Osteocyte (in vitro differentiated cells): ENCODE measurements at places on chromosomes 5 and 9. TPM values are rescaled to one million over a fixed set of nuclear protein-coding genes. Genes with fewer than 3 reads are reported as not detected.

REEP2 gene
- total RNA-seq = 15.4 and 18.3 TPM in 2 replicates

BSPRY gene
- not detected in 2 replicates for total RNA-seq

- DNase-seq = no peak
Observed at GRCh38 chr9:128203707-128204551, 750 bp downstream of the DNM1 start.

HOMER1 gene
- total RNA-seq = 7.2 and 8.5 TPM in 2 replicates

GNA14 gene
- not detected in 2 replicates for total RNA-seq

- no peak for DNase-seq
Observed at GRCh38 chr5:73619606-73620333, 6.2 kb upstream of the ARHGEF28 start.

DNA sequence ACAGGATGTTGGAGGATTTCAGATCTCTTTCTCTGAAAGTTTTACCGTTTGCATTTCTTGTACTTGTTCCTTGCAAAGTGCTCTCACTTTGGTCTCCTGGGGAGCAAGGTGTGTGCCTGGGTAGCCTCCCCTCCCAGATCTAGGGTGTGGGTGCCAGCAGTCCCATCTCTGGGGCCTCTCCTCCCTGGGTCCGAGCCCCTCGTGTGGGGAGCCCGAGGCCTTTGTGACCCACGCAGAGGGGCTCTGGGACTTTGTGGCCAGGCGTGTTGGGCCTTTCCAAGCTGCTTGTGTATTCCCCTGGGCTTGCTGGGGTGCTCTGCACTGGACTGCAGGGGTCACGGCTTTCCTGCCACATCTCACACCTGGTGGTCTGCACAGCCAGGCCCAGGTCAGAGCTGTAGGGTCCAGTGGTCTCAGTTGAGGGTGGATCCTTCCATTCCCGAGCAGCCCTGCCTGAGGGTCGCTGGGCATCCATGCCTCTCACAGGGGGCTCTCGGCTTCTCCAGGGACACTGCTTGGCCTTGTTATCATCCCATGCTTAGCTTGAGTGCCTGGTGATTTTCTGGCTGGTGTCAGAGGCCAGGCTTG, 96.3 kb downstream of the CACNA1B start:
- DNase-seq = peak; percentile 75

OXCT1 gene
- total RNA-seq = 41.0 and 41.9 TPM in 2 replicates

GRCh38 chr5:56279291-56279690, 46.2 kb upstream of the ANKRD55 start:
- no peak for DNase-seq

- DNase-seq = no peak
Observed at GRCh38 chr9:97981846-97982682, 1.1 kb upstream of the ANP32B start.

- DNase-seq = no peak
Observed at GRCh38 chr5:137231540-137231939, 267.6 kb downstream of the SPOCK1 start.

S100Z gene
- total RNA-seq = not detected in 2 replicates

DNA sequence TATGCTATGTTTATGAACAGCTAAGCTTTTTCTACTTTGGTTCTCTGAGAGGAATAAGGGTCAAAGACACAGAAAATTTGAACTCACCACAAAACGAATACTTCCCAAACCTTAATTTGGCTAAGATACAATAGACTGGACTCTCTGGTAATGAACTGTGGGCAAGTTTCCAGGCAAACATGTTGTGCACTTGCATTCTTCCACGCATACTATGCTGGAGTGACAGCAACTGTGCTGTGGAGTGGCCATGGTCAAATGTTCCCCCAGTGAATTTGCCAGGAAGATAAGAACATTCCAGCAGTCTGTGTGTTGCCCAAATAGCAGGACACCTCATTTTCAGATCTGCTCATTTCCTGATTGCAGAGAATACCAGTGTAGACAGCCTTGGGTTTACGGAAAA, 275.3 kb upstream of the IL12B start:
- DNase-seq = no peak

DNA sequence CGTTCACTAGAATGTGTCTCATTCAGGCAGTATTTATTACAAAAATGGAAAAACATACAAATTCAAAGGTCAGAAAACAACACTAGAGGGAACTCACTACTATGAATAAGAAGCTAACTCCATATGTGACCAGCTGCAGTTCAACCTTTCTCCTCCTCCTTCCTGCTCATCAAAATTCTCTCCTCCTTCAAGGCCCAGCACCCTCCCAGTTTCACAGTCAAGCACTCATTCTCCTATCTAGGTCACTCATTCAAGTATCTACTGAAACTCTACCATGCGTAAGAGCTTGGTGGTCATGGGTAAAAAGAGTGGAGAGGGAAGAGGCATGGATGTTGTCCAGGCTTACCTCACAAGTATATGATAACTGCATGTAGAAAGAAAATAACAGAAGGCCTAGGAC, 27.7 kb downstream of the ECPAS start:
- DNase-seq = no peak

- no peak for DNase-seq
Observed at GRCh38 chr9:81824802-81825730, 103.2 kb upstream of the SPATA31D4 start.

DNA sequence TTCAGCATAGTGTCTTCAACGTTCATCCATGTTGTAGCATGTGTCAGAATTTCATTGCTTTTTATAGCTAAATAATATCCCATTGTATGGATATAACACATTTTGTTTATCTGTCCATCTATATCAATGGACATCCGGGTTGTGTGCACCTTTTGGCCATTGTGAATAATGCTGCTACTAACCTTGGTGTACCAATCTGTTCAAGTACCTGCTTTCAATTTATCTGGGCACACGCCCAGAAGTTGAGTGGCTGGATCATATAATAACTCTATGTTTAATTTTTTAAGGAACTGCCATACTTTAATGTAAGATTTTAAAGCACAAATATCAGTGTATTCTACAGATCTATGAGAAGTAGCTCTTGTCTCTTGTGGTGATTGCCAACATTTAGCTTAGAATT, 43.5 kb downstream of the SCAI start:
- no peak for DNase-seq

GRCh38 chr5:129935626-129936025, 31.4 kb downstream of the CHSY3 start:
- DNase-seq = no peak

DNA sequence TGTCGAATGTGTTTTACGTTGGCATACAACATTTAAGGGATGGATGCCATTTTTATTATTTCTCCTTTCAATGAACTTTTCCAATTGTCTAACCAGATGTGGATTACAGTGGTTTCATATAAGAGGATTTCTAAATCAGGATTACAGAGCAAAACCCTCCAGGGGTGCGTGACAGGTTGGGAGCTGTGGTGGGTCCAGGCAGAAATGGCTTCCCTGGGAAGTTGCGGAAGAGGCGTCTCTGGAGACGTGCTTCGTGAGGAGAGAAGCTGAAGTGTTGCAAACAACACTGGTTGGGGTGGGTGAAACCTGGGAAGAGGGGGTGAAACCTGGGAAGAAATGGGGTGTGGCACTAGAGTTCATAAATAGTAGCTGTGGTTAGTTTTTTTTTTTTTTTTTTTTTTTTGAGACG, 4.5 kb upstream of the RPL26L1 start:
- no peak for DNase-seq

ANKRD18A gene
- total RNA-seq = 14.2 and 14.6 TPM in 2 replicates

TCOF1 gene
- 28.6 and 32.5 TPM in 2 replicates for total RNA-seq

- no peak for DNase-seq
Observed at GRCh38 chr5:96742538-96742937, 65.2 kb downstream of the ERAP1 start.

- no peak for DNase-seq
Observed at GRCh38 chr9:116843863-116844620, 156.9 kb downstream of the TRIM32 start.

DNA sequence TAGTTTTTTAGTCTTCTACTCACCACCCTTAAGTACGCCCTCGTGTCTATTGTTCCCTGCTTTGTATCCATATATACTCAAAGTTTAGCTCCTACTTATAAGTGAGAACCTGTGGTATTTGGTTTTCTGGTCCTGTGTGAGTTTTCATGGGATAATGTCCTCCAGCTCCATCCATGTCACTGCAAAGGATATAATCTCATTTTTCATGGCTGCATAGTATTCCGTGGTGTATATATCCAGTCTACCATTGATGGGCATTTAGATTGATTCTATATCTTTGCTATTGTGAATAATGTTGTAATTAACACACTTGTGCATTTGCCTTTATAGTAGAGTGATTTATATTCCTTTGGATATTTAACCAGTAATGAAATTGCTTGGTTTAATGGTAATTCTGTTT, 579.9 kb downstream of the CDH18 start:
- DNase-seq = no peak

FYB1 gene
- not detected in 2 replicates for total RNA-seq

DNA sequence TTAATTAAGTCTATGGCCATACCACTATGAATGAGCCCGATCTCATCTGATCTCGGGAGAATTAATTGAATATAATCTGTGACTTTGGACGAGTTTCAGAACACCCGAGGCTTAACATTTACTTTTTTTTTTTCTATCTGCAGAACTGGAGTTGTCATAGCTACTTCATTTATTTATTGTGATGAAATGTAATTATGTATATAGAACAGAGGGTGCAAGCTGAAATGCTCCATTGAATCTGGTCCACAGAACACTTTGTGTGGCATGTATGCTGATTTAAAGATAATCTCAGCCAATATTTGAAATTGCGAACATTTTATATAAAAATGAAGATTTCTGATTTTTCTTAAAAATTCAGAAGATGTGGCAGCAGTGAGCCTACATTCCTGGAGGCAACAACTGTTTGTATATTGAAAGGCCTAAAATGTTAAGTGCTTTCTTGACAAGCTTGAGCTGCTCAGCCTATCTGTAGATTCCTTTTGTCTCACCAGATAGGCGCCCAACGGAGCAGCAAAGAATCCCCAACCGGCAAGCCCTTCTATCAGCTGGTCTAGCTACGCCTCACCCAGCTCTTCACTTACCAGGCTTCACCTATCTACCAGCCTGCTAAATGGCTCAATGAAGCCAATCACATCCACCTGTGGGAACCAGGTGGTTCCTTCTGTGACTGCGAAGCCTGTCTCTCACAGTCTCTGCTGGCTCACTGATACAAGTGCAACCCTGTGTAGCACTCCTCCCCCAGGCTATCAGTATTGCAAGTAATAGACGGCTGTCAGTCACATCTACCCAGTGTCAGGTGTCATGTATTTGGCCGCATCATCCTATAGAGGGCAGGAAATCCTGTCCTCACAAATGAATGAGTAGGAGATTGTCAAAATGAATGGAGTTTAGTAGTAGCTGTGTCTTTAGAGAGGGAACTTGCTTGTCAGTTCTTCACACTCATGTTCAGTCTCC, 170.6 kb upstream of the MRPS30 start:
- DNase-seq = no peak

GRCh38 chr5:6457592-6457991, 8.9 kb downstream of the UBE2QL1 start:
- DNase-seq = peak; percentile 32

DNA sequence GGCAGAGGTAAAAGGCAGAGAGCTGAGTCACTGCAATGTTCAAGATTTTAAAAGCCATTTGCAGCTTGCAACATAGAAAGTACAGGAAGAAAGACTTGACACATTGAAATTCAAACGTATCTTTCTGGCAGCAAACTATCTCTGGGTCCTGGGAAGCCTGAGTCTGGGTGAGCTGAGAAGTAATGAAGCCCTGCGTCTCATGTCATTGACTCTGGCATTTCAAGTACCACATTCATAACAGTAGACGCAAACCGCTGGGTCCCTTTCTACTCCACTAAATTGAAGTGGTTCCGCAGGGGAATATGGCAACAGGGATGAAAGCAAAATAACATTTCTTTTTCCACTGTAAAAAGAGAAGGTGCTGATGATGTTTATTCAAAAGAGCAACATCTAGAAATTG, 694.3 kb downstream of the BRINP1 start:
- DNase-seq = no peak

GRCh38 chr5:39513236-39513635, 88.5 kb upstream of the DAB2 start:
- DNase-seq = no peak

- DNase-seq = no peak
Observed at GRCh38 chr5:86977190-86977589, 290.5 kb upstream of the RASA1 start.

DNA sequence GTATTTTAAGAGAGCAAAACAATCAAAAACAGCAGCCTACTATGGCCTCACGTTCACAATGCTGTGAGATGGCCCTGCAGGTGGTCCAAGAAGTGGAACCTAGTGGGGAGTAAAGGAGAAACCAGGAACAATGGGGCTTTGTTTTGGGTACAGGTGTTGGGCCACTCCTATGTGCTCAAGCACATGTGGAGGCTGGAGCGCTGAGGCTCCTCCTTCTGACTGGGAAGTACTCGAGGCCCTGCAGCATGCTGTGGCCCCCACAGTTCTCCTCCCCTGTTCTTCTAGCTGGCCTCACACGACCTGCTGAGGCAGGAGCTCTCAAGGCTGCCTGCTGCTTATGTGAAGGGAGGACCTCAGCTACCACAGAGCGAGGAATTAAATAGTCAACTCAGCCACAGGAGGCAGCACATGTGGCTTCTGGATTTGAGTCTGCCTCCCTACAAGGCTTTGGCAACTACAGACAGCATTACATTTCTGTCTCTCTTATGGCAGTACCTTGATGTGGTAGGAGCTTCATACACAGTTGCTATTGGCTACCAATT, 482.3 kb downstream of the SPOCK1 start:
- no peak for DNase-seq

GRCh38 chr5:125189531-125189941, 443.1 kb upstream of the ZNF608 start:
- no peak for DNase-seq

PLEKHG4B gene
- 3.8 and 4.5 TPM in 2 replicates for total RNA-seq

- no peak for DNase-seq
Observed at GRCh38 chr5:62477801-62478200, 65.2 kb downstream of the IPO11 start.

DNA sequence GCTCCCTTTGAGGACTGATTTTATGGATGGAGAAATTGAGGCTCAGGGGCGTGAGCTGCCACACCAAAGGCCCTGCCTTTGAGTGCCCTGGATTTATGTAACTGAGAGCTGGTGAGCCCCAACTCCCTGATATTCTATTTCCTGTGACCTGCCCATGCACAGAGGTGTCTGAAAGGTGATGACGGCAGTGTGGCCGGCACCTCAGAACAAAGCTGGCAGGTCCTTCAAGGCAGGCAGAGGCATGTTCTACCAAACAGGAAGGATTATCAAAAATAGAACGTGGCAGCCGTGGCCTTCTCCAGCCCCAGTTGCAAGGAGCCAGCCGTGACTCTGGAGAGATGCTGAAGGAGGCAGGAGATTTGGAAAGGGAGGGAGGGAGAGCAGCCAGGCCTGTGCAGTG, 36.2 kb downstream of the INSYN2B start:
- no peak for DNase-seq

- no peak for DNase-seq
Observed at GRCh38 chr9:5435912-5436311, 1.8 kb downstream of the PLGRKT start.

BHMT2 gene
- not detected in 2 replicates for total RNA-seq

DNA sequence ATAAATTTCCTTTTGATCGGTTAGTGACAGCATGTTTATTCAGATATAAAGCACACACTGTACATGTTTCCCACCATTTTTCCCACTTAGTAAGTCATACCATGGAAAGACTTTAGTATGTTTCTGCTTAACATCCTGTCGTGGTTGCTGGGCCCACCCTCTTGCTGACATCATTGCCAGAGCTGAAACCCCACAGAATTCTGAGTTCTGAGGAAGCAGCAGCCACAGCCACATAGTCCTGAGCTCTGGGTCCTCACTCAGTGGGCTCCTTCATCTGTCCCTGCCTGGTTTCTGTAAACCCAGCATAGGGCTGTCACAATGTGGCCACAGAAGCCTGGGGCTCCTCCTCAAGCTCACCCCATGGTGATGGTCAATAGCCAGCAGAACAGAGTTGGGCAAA, 441.5 kb downstream of the ENC1 start:
- no peak for DNase-seq

GRCh38 chr5:150519560-150519945, 11.6 kb downstream of the NDST1 start:
- no peak for DNase-seq
